ENCODE measurements at places on chromosomes 5 and 9. TPM values are rescaled to one million over a fixed set of nuclear protein-coding genes. Genes with fewer than 3 reads are reported as not detected.

DNA sequence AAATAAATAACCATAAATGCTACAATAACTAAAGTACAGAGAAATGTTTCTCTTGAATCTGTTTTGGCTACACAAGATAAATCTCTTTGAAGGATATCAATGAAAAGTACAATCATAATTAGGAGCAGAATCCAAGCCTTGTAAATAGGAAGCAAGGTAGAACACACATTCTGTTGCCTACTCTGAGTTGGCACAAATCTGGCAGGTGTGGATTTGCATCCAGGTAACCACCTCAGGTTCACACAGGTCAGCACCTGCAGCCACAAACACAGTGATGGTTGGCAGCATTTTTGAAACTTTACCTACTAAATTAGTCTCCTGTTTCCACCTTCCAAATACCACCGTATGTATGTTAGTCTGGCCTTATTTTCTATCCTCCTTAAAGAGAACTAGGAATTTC is 105.3 kb upstream of the PIK3R1 start:
- no peak for DNase-seq

DNA sequence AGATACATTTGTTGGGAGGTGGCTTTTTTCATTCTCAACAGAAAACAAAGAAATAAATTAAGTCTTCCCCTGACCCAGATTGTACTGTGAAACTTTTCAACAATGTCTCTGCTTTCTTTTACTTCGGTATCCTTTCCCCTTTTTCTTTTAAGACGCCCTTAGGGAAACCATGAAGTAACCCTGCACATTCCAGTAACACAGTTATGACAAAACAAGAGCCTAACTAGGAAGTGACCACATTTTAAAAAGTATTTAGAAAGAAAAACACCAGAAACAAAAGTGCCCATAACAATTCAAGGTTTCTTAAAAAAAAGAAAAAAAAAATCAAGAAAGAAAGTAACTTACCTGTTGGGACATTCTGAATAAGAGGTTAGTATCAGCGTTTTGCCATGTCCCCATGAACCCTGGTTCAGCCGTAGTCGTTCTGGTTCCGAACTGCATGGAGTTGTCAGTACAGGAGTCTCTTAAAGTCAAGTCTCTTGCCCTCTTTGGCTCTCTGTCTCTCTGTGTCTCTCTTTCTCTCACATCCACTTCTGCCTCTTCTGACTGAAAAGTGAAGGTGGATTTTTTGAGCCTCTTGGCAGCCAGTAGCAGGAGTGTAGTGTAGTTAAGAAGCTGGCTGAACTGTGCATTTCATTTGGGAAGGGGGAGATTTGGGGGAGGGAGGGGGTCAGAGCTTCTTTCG is 142.9 kb downstream of the BNC2 start:
- no peak for DNase-seq

DNA sequence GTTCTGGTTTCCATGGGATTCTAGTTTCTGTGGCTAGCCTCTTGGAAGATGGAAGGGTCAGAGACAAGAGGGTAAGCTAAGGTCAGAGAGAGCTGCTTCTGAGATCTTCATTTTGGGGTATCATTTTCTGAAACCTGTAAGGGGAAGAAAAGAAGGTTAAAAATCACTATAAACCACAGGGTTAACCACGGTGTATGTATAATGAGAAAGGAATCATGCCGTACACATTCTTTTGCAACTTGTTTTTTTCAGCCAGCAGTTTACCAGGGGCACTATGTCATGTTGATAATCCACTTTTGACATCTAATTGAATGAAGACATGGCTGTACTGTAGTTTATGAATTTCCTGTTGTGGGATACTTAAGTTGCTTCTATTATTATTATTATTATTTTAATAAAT is 164.4 kb downstream of the FOCAD start:
- no peak for DNase-seq

DNA sequence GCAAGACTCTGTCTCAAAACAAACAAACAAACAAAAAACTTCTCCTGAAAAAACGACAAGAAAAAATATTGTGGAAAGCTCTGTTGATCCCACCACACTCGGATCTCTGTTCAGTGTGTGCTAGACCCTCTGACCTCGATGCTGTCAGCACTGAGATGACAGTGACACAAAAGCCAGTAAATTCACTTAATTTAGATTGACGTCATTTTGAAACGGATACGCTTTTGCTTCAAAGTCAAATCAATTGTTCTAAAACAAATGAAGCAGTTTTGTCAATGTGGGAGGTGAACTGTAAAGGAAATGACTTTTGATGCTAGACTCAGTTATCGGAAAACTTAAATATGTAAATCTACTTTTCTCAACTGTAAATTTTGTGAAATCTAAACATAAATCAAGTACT is 26.6 kb downstream of the CCT5 start:
- no peak for DNase-seq

- DNase-seq = no peak
These were observed 301.3 kb upstream of the IRX4 start for GRCh38 chr5:2184026-2184366.

ARSK gene
- total RNA-seq = 4.1 TPM

GRCh38 chr5:10565785-10566542 is 2.1 kb downstream of the ANKRD33B start:
- DNase-seq = no peak

GRCh38 chr5:180175015-180175431 is 34.0 kb downstream of the RASGEF1C start:
- no peak for DNase-seq

DNA sequence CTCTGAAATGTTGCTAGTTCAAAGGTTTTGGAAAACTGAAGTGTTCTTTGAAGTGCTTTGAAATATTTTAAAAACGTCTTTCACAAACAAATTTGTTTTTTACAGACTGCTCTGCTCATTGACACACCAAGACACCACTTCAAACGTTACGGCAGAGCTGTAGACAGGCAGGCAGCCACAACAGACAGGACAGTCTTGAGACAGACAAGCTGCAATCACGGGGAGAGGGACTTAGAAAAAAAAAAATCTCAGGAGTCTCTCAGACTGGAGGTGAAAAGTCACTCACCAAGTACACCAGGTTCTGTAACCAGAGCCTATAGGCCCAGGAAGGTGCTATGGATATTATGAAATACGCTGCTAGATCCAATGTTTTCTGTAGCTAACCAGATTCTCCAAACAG is 135.4 kb downstream of the ISL1 start:
- DNase-seq = no peak

SAXO1 gene
- not detected for total RNA-seq

GRCh38 chr5:149745-150485 is 41.4 kb upstream of the LRRC14B start:
- DNase-seq = no peak

ADRA1B gene
- total RNA-seq = 1.5 TPM

- DNase-seq = no peak
These were observed 80.6 kb upstream of the SMIM23 start for GRCh38 chr5:171705036-171705435.

- no peak for DNase-seq
These were observed 16.2 kb downstream of the REXO4 start for GRCh38 chr9:133401588-133401987.

DNA sequence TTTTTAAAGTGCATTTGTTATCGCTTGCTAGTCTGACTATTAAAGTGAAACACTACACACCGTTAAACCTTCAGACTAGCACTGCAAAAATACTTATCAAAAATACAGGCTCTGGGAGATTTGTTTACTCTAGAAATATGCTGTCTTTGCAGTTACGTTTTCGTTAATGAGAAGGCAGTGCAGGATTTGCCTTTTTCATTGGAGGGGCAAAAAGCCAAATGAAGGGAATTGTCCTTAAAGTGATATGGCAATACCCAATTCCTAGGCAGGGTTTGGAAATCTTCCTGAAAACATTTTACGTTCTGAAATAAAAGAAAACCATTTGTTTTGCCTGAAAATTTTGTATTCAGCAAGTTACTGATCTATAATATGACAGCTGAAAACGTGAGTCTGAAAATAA is 1800.2 kb downstream of the MAT2B start:
- no peak for DNase-seq

- DNase-seq = no peak
These were observed 15.3 kb downstream of the BICD2 start for GRCh38 chr9:92749071-92749933.

GRCh38 chr9:134951994-134952393 is 34.3 kb upstream of the FCN1 start:
- DNase-seq = no peak

IGFBPL1 gene
- not detected for total RNA-seq

GRCh38 chr5:98977723-98978122 is 48.9 kb upstream of the CHD1 start:
- DNase-seq = no peak

- no peak for DNase-seq
These were observed 21.8 kb downstream of the MCTP1 start for GRCh38 chr5:95262933-95263660.

- no peak for DNase-seq
These were observed 1037.3 kb upstream of the WWC1 start for GRCh38 chr5:167254132-167254531.

DNA sequence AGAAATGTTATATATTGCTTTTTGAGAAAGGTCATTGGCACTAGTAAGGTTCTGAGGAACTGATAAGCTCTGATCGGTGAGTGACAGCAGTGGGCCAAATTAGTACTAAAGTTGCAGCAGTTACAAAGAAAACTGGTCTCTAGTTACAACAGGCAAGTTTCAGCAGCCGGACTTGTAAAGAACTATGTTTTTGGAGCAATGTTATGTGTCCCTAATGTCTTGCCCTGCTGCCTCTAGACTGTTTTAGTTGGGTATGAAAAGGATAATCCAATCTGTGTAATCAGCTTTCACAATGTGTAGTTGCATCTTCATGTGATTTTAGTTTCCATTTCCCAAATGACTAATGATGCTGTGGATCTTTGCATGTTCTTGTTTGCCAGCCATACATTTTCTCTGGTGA is 113.5 kb downstream of the CAMK4 start:
- no peak for DNase-seq
